ENCODE measurements at places on chromosomes 16 and 17.

DNA sequence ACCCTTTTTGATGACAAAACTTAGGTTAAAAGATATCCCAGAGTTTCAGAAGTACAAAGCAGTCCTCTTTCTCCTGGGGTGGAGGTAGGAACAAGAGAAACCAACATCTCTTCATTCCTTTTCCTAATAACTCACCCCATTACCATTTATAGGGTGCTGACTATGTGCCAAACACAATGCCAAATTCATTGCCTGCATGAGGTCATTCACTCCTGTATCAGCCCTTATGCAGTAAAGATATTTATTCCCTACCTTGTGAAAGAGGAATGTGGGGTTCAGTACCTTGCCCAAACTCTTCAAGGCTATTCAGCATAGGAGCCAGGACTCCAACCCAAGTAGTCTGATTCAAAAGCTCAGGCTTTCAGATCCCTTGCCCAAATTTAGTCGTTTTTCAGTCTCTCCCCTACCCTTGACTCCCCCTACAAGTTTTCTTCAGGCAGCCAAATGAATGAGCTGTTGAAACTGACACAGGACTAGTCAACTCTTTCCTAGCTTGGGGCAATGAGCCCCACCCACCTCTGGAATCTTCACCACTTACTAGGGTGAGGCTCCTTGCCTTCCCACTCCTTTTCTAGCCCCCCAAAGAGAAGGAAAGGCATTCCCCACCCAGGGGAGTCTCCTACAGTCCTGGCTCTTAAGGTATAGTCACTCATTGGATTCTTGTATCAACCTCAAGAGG is 5.9 kb downstream of the KRT14 start:
- no peak for DNase-seq

DNA sequence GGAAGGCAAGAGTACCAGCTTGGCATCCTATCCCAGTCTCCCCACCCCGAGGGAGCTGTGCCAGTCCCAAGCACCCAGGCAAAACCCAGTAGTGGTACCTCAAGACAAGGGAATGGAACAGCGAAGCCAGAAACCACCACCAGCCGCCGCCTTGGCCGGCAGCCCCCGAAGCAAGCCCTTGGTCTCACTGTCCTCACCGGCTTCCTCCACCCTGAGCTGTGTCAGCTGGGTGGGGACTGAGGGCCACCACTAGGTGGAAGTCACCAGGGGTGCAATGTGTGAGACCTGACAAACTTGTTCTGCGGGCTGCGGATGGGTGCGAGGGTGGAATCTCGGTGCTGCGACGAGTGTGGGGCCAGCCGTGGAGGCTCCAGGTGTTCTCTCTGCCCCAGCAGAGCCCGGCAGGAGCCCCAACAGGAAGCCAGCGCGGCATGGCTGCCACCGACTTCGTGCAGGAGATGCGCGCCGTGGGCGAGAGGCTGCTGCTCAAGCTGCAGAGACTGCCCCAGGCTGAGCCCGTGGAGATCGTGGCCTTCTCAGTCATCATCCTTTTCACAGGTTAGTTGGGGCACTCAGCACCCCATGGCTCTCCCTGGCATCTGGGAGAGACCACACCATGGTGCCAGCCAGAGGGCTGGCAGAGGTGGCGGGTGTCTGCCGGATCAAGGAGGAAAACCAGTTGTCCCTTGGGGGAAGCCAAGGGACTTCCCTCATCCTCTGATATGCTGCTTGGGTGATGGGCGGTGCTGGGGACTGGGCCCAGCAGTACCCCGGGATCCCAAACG is 6.7 kb downstream of the SMIM5 start:
- DNase-seq: no peak

DNA sequence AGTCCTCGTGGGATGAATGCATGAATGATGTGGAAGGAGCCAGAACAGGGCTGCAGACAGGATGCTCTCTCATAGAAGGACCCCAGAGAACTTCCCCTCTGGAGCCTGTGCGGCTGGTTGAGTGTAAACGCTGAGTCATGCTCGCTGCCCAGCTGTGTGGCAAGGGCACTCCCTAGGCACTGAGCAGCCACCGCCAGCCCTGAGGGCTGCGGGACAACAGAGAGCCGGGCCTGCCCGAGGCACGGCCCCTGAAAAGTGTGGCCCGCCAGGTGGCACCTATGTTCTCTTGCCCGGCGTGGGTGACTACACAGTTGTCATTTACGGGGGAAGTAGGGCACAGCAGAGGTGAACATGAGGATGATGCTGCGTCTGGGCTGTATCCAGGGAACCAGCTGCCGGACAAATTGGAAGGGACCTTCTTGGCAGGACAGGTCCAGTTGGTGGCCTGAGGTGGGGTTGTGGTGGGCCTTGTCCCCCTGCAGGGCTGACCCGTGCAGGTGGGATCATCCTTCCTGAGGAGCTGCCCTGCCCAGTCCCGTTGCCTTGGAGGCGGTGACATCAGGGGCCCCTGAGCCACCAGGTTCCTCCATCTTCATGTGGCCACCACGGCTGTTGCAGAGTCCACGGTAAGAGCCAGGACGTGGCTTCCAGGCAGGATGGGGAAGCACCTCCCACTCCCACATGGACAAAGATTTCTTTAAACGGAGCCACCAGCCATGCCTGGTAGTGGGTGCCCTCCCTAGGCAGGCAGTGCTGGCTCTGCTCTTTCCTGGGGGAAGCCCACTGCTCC is 94.8 kb upstream of the CBX4 start:
- no peak for DNase-seq

- no peak for DNase-seq
These were observed 111.4 kb upstream of the CDC42EP4 start for GRCh38 chr17:73423159-73423715.

DNA sequence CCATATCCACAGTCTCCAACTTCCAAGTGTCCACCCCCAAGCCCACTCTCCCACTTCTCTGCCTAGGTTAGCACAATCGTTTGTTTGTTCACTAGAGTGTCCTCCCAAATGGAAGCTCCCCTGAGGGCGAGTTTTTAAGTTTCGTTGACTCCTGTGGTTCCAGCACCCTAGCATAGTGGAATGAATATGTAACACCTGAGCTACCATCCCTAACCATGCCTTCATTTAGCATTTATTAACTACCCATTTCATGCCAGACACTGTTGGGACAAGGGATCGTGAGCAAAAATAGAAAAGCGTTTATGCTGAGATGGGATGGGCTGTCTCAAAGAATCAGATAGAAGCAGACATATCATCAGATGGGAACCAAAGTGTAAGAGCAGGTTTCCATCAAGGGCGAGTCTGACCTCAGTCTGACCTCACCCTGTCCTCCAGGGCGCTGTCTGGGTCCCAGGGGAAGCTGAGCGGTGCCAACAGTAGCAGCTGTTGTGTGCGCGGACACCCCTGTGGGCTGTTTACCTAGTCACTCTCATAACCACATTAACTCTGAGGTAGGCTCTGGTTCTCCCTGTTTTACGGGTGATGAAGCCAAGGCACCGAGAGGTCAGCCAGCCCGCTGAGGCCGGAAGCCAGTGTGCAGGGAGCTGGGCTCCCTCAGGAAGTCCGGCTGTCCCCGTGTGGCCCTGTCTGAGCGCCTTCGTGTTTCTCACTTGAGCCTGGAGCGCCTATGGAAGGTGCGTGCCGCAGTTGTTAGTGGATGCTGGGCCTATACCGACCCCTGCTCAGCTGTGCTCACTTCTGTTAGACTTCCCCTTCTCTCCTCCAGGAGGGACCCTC is 6.2 kb downstream of the CNP start:
- DNase-seq: no peak

- no peak for DNase-seq
These were observed 105.8 kb upstream of the ADAMTS18 start for GRCh38 chr16:77540646-77541045.

DNA sequence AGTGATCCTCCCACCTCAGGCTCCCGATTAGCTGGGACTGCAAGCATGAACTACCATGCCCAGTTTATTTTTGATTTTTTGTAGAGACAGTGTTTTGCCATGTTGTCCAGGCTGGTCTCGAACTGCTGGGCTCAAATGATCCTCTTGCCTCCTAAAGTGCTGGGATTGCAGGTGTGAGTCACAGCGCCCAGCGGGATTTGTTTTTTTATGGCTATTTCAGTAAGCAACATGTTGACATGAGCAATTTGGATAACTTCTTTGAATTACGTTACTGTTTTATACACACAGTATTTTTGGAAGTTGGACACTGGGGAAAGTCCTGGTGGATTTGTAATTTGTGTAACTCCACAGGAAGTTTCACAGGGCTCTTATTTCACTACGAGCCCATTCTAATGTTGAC is 18.5 kb upstream of the RHOT1 start:
- DNase-seq: no peak

GRCh38 chr17:50807009-50807408 is 28.4 kb upstream of the WFIKKN2 start:
- DNase-seq: no peak

DNA sequence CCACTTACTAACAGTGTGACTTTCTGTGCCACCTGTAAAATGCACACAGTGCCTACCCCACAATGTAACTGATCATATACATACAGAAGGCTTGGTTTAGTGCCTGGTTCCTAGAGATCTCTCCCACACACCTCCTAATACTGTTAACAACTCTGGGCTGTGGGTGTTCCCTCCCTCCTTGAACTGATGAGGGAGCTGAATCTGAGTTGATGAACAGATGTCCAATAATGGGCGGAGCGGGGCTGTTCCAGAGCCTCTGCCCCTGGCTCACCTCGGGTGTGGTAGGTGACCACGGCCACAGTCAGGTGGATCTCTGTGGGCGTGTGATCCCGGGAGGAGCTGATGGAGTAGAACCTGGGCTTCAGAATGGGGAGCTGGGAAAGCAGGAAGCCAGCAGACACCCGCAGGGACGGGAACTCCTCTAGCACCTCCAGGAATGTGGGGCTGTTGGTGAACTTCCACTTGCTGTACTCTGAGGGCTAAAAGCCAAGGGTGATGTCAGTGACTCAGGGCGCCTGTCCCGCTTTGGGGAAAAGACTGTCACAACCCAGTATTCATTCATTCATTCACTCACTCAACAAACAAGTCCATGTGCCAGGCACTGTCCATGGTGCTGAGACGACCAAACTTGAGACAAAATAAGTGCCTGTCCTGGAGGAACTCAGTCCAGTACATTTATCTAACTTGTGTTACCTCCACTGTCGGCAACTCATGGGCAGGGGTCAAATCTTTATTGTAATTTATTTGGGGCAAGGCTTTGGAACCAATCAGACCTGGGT is 37.6 kb downstream of the NOS2 start:
- DNase-seq: no peak

DNA sequence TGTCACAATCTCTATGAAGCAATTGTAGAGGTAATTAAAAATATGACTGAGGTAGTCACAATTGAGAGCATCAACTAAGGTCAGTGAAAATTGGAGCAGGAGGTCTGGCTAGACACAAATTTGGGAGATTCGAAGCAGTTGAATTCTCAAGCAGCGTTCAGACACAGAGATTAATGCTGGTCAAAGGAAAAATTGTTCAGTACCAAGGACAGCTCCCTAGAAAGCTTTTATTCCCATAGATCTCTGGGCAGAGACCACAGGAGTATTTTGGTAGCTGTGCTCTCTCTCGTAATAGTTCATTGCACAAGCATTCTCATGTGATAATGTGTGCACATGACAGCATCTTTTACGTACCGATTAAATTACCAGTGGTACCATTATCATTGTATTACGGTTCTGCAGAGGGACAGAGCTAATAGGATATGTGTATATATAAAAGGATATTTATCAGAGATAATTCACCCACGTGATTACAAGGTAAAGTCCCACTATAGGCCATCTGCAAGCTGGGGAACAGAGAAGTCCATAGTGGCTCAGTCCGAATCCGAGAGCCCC is 387.5 kb upstream of the HSBP1 start:
- DNase-seq: no peak

- no peak for DNase-seq
These were observed 44.1 kb downstream of the CRLF3 start for GRCh38 chr17:30780343-30780742.

DNA sequence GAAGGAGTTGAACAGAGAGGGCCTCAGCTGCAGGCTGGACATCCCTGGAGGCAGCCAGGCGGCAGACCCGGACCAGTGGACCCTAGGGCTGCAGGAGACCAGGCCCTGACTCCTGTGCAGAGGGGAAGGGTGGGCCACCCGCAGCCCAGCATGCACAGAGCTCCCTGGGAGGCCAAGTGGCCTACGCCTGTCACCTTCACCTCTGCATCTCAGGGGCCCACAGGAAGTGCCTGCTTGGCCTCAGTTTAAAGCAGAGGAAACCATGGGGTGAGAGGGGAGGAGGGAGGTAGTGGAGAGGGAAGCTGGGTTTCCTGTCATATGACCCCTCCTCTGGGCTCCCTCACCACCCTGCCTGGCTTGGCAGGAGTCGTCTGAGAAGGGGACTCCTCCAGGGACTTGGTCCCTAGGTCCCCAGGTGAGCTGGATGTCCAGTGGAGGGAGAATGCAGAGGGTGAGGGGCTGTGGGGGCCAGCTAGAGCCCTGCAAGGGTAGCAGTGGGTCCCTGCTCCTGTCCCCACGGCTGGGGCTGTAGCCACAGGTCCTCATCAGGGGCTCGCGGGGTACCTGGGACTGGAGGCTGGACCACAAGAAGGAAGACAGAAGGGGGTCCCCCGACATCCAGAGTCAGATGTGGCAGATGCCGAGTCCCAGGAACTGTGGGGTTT is at the start of gene TMC8:
Gene TMC8, plus strand, starts transcription at position 335 of the 665 bp plus-strand sequence. CDS start 818 bp downstream, outside the sequence.
- peak; percentile 51 for DNase-seq

DNA sequence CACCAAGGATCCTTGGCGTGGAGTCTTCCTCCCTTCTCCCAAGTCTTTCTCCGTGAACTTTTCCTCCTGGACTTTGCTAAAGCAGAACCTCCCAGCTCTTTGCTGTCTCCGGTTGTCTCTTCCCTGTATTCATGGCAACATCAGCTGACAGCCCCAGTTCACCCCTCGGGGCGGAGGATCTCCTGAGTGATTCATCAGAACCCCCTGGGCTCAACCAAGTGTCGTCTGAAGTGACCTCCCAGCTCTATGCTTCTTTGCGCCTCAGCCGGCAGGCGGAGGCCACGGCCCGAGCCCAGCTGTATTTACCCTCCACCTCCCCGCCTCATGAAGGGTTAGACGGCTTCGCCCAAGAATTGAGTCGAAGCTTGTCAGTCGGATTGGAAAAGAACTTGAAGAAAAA is 943 bp downstream of the CNTROB start:
- DNase-seq: no peak

DNA sequence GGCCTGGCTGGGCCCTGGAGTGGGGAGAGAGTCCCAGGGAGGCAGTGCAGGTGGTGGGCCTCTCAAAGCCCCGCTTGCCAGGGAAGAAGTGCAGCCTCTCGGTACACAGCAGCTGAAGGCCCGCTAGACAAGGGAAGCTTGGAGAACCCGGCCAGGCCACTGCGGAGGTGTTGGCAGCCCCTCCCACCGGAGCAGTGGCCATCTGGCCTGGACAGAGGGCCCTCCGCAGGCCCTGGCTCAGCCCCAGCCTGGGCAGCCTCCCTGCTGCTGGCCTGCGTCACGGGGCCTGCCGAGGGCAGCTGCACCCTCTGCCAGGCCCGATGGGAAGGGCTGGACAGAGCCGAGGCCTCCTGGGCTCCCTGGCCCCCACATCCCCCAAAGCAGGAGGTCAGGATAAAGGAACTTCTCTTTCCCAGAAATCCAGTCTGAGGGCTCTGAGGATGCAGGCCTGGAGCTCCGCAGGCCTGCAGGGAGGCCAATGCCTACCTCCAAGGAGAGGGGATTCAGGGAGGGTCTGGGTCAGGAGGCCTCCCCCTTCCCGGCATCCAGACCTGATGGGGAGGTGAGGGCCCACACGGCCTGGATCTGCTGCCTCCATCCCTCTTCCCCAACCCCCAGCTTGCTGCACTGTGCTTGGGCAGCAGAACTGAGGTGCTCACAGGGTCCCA is 4.3 kb downstream of the SPPL2C start:
- DNase-seq: no peak

- no peak for DNase-seq
These were observed 5.6 kb downstream of the COPZ2 start for GRCh38 chr17:48031966-48032365.
